SJSA1 (cell line): ENCODE measurements at places on chromosomes 3 and 15. TPM values are rescaled to one million over a fixed set of nuclear protein-coding genes. Genes with fewer than 3 reads are reported as not detected.

Gene ZNF660
- 2.6 and 4.3 TPM in 2 replicates for total RNA-seq

GRCh38 chr3:40516201-40516600, 8.6 kb upstream of the ZNF621 start:
- no peak overlapping the region for H3K27ac ChIP-seq
- 0 out of 2 replicates have a peak, but pooled peaks cover 5% of the 10 kb centered on the region for H3K36me3 ChIP-seq
- no peak for DNase-seq
- H3K4me1 ChIP-seq = no peaks in the 10 kb centered on the region
- H3K4me3 ChIP-seq = no peak overlapping the region

GRCh38 chr3:31488475-31489017, 44.2 kb upstream of the STT3B start:
- no peaks in the 10 kb centered on the region for H3K4me1 ChIP-seq
- H3K36me3 ChIP-seq = no peaks in the 10 kb centered on the region
- no peak overlapping the region for H3K4me3 ChIP-seq

DNA sequence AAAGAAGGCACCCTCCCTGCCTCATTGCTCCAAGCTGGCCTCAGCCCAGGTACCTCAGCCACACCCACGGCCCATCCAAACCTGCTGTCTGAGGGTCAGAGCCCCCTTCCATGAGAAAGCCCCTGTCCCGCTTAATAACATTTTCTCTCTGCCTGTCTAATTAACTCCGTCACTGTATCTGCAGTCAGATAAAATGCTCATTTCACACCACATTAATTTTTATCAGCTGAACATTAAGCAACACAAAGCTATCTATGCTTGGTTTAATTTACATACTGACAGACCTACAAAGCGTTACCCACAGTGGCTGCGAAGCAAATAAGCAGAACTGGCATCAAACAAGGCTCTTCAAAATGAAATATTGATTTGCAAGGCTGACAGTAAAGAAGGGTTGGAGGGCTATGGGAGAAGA, 309.8 kb upstream of the ICE2 start:
- H3K27ac ChIP-seq = no peak overlapping the region
- H3K36me3 ChIP-seq = no peaks in the 10 kb centered on the region
- no peaks in the 10 kb centered on the region for H3K4me1 ChIP-seq
- H3K4me3 ChIP-seq = no peak overlapping the region

DNA sequence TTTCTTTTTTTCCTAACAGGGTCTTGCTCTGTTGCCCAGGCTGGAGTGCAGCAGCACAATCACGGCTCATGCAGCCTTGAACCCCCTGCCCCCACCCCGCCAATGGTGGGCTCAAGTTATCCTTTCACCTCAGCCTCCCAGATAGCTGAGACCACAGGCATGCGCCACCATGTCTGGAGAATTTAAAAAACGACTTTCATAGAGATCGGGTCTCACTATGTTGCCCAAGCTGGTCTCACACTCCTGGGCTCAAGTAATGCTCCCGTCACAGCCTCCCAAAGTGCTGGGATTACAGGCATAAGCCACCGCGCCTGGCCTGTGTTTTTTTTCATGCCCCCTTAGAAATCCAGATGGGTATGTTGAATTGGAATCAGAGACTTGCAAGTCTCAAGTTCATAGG, 40.3 kb downstream of the ERICH6 start:
- H3K27ac ChIP-seq = no peak overlapping the region
- no peak overlapping the region for H3K4me3 ChIP-seq
- H3K36me3 ChIP-seq = no peaks in the 10 kb centered on the region
- DNase-seq = no peak
- no peaks in the 10 kb centered on the region for H3K4me1 ChIP-seq

GRCh38 chr3:51698209-51698608, 8.7 kb upstream of the GRM2 start:
- DNase-seq = no peak
- H3K27ac ChIP-seq = no peak overlapping the region
- H3K4me3 ChIP-seq = no peak overlapping the region
- H3K4me1 ChIP-seq = no peaks in the 10 kb centered on the region
- no peaks in the 10 kb centered on the region for H3K27me3 ChIP-seq

- no peak for DNase-seq
- no peaks in the 10 kb centered on the region for H3K27me3 ChIP-seq
- peaks cover 11% of the 10 kb centered on the region for H3K36me3 ChIP-seq
- H3K4me3 ChIP-seq = no peak overlapping the region
- no peak overlapping the region for H3K27ac ChIP-seq
Measured at GRCh38 chr15:38299216-38299615, 46.6 kb downstream of the SPRED1 start.

- no peaks in the 10 kb centered on the region for H3K27me3 ChIP-seq
- peaks cover 19% of the 10 kb centered on the region for H3K4me1 ChIP-seq
- H3K36me3 ChIP-seq = no peaks in the 10 kb centered on the region
- H3K4me3 ChIP-seq = no peak overlapping the region
- no peak for DNase-seq
Measured at GRCh38 chr3:171860830-171861535, 17.8 kb downstream of the TMEM212 start.

DNA sequence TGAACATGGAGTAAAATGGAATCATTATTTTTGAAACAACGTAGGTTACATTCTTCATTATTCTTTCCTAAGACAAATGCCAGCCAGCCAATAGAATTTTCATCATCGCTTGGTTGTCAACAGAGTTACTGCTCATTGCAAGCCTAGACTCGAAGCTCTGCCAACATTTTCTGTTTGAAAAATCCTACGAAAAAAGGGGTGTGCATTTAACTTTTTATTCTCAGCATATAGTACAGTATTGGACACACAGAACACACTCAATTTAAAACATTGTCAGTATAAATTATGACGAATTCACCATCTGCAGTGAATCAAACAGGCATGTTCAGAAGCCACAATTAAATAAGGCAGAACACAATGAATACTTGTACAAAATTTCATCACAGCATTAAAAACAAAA, 232.1 kb downstream of the NR1D2 start:
- no peaks in the 10 kb centered on the region for H3K4me1 ChIP-seq
- DNase-seq = no peak
- no peak overlapping the region for H3K4me3 ChIP-seq
- no peak overlapping the region for H3K27ac ChIP-seq
- H3K36me3 ChIP-seq = no peaks in the 10 kb centered on the region

Gene C3orf33
- 2.1 and 4.5 TPM in 2 replicates for total RNA-seq

DNA sequence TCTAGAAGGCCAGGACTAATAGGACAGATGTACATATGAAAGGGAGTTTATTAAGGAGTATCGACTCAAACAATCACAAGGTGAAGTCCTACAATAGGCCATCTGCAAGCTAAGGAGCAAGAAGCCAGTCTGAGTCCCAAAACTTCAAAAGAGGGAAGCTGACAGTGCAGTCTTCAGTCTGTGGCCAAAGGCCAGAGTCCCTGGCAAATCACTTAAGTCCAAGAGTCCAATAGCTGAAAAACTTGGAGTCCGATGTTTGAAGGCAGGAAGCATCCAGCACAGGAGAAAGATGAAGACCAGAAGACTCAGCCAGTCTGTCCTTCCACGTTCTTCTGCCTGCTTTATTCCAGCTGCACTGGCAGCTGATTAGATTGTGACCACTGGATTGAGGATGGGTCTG, 11.1 kb upstream of the CELF6 start:
- no peaks in the 10 kb centered on the region for H3K27me3 ChIP-seq
- no peak overlapping the region for H3K4me3 ChIP-seq
- no peak overlapping the region for H3K27ac ChIP-seq
